ENCODE measurements at places on chromosomes 2 and 18.

DNA sequence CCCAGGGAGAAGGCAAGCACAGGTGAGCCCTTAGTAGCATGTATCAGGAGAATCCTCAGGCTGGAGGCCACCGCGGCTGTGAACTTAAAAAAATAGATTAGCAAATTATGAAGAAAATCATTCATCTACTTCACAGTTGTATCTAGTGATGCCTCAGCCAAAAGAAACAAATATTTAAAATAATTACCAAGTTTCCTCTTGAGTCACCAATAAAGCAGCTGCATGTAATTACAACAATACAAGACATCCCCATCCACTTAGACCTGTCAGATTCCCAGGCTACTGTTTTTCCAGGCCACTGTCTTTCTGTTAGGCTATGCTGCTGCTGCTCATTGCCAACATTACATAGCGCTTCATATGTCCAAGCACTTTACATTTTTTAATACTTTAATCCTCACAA, 54.6 kb upstream of the PHLPP1 start:
- no peak for DNase-seq

- no peak for DNase-seq
Measured at GRCh38 chr2:197838036-197838435, 33.6 kb downstream of the PLCL1 start.

GRCh38 chr2:10963155-10963554, 51.4 kb downstream of the KCNF1 start:
- no peak for DNase-seq

- no peak for DNase-seq
Measured at GRCh38 chr18:58536534-58537271, 92.2 kb downstream of the ALPK2 start.

GRCh38 chr2:69053416-69053965, 40.5 kb downstream of the ANTXR1 start:
- DNase-seq = no peak

DNA sequence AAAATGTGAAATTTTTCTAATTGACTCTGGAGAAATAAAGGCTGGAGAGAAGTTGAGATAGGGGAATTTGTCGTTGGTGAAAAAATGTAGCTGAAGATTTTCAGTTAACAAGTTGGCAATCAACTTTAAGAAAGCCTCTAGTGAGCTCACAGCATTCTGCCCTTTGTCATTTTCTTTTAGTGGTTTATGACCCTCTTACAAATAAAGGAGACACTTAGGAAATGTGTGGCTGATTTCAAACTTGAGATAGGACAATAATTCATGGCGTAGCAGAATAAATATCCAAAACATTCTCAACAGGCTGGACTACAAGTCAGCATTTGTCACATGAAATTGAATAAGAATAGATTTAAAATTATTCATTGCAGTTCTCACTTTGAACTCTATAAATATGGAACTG, 412.5 kb upstream of the SPHKAP start:
- no peak for DNase-seq

GRCh38 chr2:96397756-96398530, 62.4 kb downstream of the NCAPH start:
- no peak for DNase-seq

DNA sequence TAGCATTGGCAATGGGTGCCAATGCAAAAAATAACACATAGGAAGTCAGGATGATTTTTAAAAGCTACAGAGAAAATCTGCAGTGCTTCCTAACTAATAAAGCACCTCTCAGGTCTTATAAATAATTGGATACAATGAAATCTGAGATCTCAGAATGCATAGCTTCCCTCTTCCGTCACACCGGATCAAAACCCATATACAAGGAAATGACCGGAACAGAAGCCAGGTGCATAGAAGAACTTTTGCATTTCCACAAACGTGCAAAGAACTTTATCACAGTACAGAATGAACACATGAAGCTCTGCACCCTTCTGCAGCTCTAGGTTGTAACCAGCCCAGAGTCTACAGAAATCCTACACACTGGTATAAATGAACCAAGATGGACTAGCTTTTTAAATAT, 145.4 kb downstream of the TCF4 start:
- DNase-seq = no peak

GRCh38 chr2:222038067-222038802, 260.6 kb downstream of the PAX3 start:
- no peak for DNase-seq

- DNase-seq = no peak
Measured at GRCh38 chr2:233115741-233116140, 55.6 kb downstream of the INPP5D start.

GRCh38 chr2:51710222-51710621, 678.3 kb upstream of the NRXN1 start:
- no peak for DNase-seq

GRCh38 chr18:35005963-35006577, 35.1 kb upstream of the MAPRE2 start:
- DNase-seq = no peak

GRCh38 chr2:168035458-168035857, 211.9 kb downstream of the STK39 start:
- no peak for DNase-seq

GRCh38 chr18:7723558-7723957, 156.4 kb downstream of the PTPRM start:
- no peak for DNase-seq

- DNase-seq = no peak
Measured at GRCh38 chr2:27264253-27264752, 1.5 kb upstream of the SLC30A3 start.

GRCh38 chr2:237874585-237875161, 15.2 kb downstream of the RAMP1 start:
- DNase-seq = no peak

DNA sequence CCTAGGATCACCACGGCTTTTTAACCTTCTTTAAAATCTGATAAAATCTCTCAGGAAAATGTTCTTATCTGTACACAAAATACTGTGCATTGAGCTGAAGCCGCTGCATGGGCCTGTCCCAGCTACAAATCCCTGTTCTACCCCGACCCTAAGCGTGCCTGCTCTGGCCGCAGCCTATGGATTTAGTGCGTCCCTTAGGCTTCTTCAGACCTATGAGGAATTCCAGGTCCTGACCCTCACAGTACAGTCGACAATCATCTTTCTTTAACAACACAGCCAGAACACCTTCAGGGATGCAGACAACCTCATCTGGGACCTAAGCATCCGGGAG, 477 bp upstream of the WDCP start:
- no peak for DNase-seq

DNA sequence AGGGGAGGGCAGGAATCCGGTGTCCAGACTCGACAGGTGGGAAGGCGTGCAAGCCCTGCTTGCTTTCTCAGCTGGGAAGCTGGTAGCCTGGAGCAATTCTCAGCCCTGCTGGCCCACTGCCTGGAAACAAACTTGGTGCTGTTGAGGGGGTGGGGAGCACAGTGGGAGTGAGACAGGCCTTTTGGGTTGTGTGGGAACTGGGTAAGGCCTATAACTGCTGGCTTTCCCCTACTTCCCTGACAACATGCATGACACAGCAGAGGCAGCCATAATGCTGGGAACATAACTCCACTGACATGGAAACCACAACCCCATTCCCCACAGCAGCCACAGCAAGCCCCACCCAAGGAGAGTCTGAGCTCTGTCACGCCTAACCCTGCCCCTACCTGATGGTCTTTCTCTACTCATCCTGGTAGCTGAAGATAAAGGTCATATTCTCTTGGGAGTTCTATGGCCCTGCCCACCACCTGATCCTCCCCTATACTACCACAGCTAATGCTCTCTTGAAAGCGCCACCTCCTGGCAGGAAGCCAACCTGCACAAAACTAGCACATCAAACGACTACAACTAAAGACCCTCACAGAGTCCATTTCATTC, 122.9 kb upstream of the ACVR1C start:
- no peak for DNase-seq

- DNase-seq = no peak
Measured at GRCh38 chr2:69985216-69985615, 23.8 kb upstream of the ASPRV1 start.

- DNase-seq = no peak
Measured at GRCh38 chr2:63046552-63046951, 4.1 kb upstream of the OTX1 start.

- no peak for DNase-seq
Measured at GRCh38 chr2:239378021-239378917, 22.6 kb downstream of the HDAC4 start.

GRCh38 chr18:857986-858385, 45.9 kb upstream of the YES1 start:
- DNase-seq = no peak

DNA sequence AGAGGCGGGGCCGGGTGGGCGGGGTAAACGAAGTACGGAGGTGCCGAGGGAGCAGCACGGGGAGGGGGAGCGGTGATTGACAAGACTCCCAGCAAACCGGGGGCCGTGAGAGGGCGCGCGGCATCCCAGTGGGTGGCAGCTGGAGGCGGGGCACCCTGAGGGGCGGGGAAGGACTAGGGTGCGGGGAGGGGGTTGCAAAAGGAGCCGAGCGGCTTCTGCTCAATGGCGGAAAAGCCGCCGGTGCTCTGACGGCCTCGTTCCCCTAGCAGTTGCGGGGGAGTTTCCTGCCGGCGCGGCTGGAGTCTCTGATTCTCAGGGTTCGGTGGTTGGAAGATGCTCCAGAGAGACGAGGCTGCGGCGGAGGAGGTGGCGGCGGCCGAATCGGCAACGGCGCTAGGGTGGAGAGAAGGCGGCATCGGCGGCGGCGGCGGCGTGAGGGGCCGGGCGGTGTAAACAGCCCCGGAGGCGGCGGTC, at the start of gene PPM1B:
PPM1B (plus strand) TSS at position 195 of the 474 bp plus-strand sequence. CDS start 32,325 bp downstream, outside the sequence.
- peak; percentile 89 for DNase-seq

GRCh38 chr2:113873867-113874266, 16.0 kb upstream of the ACTR3 start:
- DNase-seq = no peak

DNA sequence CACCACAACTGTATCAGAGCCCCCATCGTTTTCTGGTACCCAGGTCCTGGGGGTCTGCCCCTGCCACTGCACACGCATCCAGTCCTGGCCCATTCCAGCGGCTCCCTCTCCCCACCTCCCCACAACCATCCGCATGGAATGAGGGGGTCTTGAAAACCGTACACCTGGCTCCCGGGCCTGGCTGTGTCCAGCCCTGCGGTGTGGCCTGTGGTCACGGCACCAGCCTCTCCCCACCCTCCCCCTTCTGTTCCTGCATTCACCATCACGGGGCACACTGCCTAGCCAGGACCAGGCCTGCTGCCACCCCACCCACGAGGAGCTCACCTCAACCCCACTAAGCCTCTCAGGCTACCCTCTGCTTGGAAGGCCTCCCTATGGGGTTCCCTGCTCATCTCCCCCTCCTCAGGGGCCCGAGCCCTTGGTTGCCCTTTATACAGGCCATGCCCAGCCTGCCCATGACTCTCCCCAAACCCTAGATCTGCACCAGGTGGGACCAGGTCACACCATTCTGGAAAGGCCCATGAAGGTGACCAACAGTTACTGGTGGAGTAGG, 11.4 kb downstream of the GPR35 start:
- DNase-seq = no peak

DNA sequence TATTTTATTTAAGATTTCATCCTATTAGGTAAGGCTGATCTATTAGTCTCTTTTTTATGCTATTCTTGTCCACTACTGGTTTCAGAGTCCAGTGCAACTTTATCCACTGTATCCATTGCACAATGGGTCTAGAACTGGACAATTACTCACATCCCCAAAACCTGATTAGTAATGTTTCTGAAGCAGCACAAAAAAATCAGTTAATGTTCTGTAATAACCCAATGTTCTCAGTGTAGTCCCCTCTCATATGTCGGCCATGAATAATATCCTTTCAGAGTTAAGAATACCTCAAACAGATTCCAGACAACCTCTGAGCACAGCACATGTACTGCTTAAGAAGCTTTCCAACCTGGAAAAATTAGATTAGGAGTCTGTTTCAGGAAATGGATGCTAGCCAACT, 29.7 kb downstream of the MGAT4A start:
- no peak for DNase-seq

DNA sequence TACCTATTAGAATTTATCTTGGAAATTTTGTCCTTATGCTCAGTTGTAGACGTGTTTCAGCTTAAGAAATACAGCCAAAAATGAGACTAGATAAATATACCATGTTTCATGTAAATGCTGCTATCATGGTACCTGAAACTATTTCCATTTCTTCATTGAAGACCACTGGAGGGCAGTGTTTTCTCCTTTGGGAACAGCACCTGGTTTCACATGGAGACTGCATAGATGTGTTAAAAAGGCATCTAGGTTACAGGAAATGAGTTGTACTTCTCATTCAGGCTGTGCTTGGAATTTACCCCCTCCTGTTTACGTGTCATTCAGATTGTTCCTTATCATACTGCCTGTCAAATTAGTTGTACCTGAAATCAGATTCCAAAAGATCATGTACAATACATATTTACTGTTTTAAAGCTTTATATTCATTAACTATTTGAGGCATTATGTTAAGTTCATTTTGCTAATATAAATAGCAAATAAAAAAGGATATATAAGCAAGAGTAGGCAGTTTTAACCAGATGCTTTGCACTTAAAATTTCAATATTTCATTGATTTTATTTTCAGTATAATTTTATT, 57.3 kb upstream of the PSMD14 start:
- no peak for DNase-seq

GRCh38 chr2:35864141-35864540, 491.4 kb upstream of the CRIM1 start:
- DNase-seq = no peak

GRCh38 chr18:74896390-74896991, 298.8 kb downstream of the ZNF407 start:
- no peak for DNase-seq

- no peak for DNase-seq
Measured at GRCh38 chr18:79486356-79487182, 90.8 kb downstream of the NFATC1 start.

DNA sequence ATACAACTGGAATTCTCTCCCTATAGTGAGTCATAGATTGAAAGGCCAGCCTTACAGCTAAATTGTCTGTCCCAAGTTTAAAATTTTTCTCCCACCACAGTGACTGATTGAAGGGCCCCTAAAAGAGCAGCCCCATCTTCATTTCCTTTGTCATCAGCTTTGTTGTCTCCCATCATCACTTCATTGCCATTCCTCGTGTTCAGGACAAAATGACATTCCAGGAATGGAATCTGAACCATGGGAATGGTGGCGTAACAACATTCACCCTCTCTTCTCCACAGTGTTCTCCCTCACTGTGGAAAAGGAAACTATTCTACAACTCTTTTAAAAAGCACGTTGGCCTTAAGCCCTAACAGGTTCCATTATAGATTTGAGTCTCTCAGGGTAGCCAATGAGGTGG, 52.1 kb downstream of the PSTPIP2 start:
- DNase-seq = no peak

- DNase-seq = no peak
Measured at GRCh38 chr2:165792104-165792454, 2.0 kb downstream of the GALNT3 start.

GRCh38 chr18:10432781-10433180, 21.7 kb upstream of the APCDD1 start:
- DNase-seq = no peak

Data from stimulated activated CD8-positive, alpha-beta memory T cell treated with anti-CD3 and anti-CD28 coated beads, Interleukin-15, amount 100 ng/mL, for 24 hours (primary cell).